ENCODE measurements at places on chromosomes 5 and 9. TPM values are rescaled to one million over a fixed set of nuclear protein-coding genes. Genes with fewer than 3 reads are reported as not detected.

SPARC gene
- 1,783 TPM for total RNA-seq

HTR4 gene
- 0.44 TPM for total RNA-seq

FOXD4L3 gene
- 0.34 TPM for total RNA-seq

PCDHA13 gene
- total RNA-seq: not detected

IL5 gene
- not detected for total RNA-seq

NIPAL4 gene
- total RNA-seq: 0.93 TPM

RPS23 gene
- 3,059 TPM for total RNA-seq

MORN5 gene
- total RNA-seq: not detected

C9orf85 gene
- 12.1 TPM for total RNA-seq

IFNA2 gene
- total RNA-seq: not detected

SCGB3A2 gene
- not detected for total RNA-seq

MAST4 gene
- total RNA-seq: 26.7 TPM

DNAH5 gene
- 0.12 TPM for total RNA-seq

ALAD gene
- 21.7 TPM for total RNA-seq

SLC34A1 gene
- not detected for total RNA-seq

INSL6 gene
- not detected for total RNA-seq

OR1L4 gene
- not detected for total RNA-seq

PCDHGB7 gene
- 19.9 TPM for total RNA-seq

FYB1 gene
- 4.4 TPM for total RNA-seq

TRIM7 gene
- 0.29 TPM for total RNA-seq

ANKRD31 gene
- total RNA-seq: 0.05 TPM

GABRA6 gene
- total RNA-seq: not detected

GHR gene
- 5.2 TPM for total RNA-seq

FAM114A2 gene
- 17.3 TPM for total RNA-seq

PCDHB8 gene
- 1.1 TPM for total RNA-seq

PDCD1LG2 gene
- total RNA-seq: 7.2 TPM

FOXD4 gene
- 0.12 TPM for total RNA-seq

UNC13B gene
- total RNA-seq: 15.1 TPM

ANKRD18B gene
- total RNA-seq: not detected

DMRT3 gene
- total RNA-seq: not detected

PLGRKT gene
- total RNA-seq: 7.9 TPM

TOR1B gene
- total RNA-seq: 22.7 TPM

LPAR1 gene
- total RNA-seq: 39.0 TPM

HTR1A gene
- not detected for total RNA-seq
